NCI-H1417 (cell line): ENCODE measurements at places on chromosomes 11 and 22.

- DNase-seq = no peak
Measured at GRCh38 chr11:65589444-65590239, 6.0 kb downstream of the KCNK7 start.

- no peak for DNase-seq
Measured at GRCh38 chr11:128323381-128323780, 264.0 kb downstream of the ETS1 start.

DNA sequence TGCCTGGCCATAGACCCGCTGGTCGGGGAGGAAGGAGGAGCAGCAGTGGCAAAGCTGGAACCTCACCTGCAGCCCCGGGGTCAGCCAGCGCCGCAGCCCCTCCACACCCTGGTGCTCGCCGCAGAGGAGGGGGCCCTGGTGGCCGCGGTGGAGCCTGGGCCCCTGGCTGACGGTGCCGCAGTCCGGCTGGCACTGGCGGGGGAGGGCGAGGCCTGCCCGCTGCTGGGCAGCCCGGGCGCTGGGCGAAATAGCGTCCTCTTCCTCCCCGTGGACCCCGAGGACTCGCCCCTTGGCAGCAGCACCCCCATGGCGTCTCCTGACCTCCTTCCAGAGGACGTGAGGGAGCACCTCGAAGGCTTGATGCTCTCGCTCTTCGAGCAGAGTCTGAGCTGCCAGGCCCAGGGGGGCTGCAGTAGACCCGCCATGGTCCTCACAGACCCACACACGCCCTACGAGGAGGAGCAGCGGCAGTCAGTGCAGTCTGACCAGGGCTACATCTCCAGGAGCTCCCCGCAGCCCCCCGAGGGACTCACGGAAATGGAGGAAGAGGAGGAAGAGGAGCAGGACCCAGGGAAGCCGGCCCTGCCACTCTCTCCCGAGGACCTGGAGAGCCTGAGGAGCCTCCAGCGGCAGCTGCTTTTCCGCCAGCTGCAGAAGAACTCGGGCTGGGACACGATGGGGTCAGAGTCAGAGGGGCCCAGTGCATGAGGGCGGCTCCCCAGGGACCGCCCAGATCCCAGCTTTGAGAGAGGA is 11.9 kb downstream of the TMEM121B start:
- DNase-seq = no peak

- DNase-seq = no peak
Measured at GRCh38 chr11:9741260-9741659, 77.4 kb downstream of the SWAP70 start.

GRCh38 chr11:113760241-113760640 is 13.3 kb downstream of the ZW10 start:
- DNase-seq = no peak
